ENCODE measurements at places on chromosomes 4 and X.

DNA sequence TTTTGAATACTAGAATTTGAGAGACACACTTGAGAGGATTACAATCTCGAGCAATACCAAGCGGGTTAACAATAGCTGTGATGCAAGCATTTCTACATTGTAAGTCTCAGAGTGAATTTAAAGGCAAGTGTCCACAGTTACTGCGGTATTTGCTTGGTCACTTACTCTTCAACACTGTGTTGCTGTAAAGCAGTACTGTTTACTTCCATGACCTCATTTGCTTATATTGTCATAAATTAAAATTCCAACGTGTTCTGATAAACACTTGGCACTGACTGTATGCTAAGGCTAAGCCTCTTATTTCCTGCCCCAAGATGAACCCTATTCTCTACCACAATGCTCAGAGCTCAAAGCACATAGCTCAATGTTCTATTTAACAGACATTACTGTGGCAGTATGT lies 11.1 kb downstream of the EXOC1L start:
- no peak for DNase-seq

GRCh38 chr4:141079393-141079930 lies 53.8 kb downstream of the RNF150 start:
- no peak for DNase-seq

DNA sequence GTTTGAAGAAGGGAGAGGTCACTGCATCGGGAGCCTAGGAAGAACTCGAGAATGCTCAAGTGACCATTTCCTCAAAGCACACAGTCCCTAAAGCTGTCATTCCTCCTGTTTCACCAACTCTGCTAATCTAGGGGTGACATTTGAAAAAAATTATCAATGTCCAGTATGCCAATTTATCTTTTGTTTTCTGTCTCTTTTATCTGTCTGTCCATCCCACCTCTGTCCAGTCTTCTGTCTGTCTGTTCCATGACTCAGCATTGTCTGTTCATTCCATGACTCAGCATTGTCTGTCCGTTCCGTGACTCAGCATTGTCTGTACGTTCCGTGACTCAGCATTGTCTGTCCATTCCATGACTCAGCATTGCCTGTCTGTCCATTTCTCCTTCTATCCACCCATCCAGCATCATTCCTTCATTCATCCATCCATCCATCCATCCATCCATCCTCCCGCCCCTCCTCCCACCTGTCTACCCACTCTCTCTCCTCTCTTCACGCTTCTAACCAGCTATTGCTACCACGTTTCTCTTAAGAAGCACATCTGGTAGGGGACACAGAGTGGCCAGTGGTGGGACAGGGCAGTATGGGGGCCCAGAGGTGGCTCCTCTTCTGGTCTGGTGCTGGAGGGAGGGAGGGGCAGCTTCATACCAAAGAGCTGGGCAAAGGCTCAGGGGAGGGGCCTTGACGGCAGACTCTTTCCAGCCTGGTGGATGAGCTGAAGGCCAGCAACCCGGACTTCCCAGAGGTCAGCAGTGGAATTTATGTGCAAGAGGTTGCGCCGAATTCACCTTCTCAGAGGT lies 34.1 kb downstream of the HTRA3 start:
- DNase-seq: no peak

- DNase-seq: no peak
Measured at GRCh38 chr4:8165374-8165896, 6.8 kb upstream of the ABLIM2 start.

DNA sequence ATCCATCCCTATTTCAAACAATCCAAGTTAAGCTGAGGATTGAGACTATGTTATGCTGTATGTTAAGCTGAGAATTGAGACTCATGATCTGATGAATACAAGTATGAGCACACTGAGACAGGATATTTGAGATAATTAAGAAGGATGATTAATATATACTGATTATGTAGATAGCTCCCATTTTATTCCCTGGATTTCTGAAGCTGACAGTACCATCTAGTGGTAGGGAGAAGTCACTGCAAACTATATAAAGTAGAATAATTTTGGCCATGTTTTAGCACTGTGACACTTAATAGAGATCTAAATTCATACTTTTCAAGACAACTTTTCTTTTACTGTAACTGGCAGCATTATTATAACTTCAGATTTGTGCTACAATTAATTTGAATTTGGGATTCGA lies 63.8 kb upstream of the HPRT1 start:
- peak; percentile 9 for DNase-seq

DNA sequence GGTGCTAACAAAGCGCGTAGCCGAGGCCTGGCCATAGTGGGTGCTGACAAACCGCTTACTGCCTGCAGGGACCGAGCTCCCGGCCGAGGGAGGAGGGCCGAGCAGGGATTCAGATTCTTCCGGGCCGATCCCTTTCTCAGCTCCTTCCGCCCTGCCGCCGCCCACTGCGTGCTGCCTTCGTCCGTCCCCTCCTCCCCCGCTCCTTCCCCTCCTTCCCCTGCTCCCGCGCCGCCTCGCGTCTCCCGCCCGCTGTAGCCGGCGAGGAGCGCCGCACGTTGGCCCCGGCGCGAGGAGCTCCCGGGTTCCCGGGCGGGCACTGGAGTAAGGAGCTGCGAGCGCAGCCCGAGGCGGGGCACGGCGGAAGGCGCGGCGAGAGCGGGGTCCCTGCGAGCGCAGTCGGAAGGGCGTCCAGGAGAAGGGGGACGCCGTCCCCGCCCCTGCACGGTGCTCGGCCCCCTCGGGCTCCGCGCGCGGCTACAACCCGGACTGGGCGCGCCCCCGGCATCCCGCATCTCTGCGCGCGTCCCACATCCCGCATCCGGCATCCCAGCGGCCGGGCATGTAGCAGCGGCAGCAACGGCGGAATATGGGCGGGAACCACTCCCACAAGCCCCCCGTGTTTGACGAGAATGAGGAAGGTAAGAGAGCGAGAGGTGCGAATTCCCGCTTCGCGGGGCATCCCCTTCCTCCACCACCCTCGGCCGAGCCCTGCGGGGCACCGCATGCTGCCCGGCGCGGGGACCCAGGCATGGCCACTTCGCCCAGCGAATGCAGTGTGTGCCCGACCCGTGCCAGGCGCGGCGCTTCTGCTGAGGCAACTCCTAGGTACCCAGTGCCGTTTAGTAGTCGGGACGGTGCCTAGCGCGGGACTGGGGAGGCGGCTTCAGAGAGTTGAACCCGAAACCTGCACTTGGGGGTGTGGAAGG lies at the start of gene STK32B:
STK32B (plus strand) TSS at position 203 of the 926 bp plus-strand sequence.
- no peak for DNase-seq

DNA sequence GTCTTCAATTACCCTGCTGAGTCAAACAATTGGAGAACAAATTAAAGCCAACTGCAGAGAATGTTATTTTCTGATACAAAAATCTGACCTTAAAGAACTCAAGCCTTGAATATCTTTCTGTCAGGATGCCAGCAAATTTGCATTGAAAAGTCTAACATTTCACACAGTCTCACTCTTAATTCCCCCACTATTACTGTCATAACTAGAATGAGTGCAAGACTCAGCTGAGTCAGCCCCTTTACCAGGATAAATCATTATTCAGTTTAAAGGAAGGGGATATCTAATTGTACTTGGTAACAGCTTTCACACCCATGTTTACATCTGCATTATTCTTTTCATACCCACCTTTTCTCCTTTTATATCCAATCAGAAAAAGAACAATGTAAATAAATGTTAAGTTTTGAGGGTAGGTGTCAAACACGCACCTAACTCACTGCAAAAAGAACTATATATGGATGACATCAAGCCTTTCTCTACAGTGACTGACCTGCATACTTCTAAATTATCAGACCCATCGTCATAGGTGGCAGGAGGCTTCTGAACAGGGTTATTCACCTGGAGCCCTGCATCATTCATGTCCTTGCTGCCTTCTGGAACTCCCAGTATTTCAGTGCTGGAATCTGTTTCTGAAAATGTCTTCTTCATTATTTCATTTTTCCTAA lies 117.4 kb downstream of the TMA16 start:
- DNase-seq: no peak

DNA sequence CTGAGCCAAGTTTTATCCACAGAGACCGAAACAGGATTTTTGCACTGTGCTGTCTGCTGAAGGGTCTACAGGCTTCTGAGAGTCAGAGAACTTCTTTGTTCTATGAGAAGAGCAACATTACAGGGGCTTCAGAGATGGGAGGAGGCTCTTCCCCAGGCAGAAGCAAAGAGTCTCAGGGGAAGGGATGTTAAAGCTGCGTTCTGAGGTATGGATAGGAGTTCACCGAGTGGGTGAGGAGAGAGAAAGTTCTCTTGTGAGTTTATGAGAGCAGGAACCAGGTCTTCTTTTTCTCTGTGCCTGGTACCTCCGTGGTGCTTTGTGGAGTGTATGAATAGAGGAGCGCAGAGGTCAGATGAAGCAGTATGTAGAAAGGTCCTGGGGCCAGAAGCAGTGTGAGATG lies 155.1 kb downstream of the PDGFRA start:
- DNase-seq: no peak

GRCh38 chr4:177802162-177802561 lies 359.9 kb upstream of the AGA start:
- DNase-seq: no peak

GRCh38 chr4:186669159-186669731 lies 54.4 kb downstream of the FAT1 start:
- DNase-seq: peak; percentile 79

DNA sequence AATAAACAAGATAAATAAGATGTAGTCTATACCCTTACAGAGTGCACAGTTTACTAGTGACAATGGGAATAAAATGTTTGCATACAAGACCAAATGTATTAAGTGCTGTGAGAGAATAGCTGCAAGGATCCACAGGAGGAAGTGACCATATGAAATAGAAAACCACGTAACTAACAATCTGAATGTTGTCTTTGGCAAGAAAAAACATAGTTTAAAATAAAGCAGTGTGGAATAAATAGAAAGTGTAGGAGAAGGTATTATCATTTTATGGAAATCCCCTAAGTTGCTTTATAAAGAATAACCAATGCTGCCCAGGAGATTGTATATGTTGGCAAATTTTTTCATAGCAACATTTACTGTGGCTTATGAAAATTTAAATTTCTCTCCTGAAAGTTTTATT lies 116.1 kb downstream of the PCDH7 start:
- DNase-seq: no peak

DNA sequence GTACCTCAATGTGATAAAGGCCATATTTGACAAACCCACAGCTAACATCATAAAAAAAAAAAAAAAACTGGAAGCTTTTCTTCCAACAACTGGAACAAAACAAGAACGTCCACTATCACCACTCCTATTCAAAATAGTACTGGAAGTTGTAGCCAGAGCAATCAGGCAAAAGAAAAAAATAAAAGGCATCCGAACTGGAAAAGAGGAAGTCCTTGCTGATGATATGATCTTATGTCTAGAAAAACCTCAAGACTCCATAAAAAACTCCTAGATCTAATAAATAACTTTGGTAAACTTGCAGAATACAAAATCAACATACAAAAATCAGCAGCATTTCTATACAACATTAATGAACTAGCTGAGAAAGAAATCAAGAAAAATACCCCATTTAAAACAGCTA lies 134.3 kb downstream of the TEX11 start:
- DNase-seq: no peak

DNA sequence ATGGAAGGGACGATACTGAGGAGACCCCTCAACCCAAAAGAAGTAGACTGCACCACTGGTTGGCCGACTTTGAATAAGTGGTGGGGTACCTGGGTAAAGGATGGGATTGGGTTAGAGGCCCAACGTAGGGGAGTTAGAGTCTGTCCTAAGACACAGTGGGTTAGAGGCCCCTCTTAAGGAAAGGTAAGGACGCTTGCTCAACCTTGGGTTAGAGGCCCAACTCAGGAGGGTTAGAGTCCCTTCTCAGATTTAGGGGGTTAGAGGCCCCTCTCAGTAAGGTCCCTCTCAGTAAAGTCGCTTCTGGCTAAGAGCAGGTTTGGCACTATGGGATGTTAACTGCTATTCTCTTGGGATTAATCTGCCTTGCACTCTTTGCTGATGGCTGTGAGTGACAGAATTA lies 81.3 kb downstream of the ACOX3 start:
- no peak for DNase-seq

DNA sequence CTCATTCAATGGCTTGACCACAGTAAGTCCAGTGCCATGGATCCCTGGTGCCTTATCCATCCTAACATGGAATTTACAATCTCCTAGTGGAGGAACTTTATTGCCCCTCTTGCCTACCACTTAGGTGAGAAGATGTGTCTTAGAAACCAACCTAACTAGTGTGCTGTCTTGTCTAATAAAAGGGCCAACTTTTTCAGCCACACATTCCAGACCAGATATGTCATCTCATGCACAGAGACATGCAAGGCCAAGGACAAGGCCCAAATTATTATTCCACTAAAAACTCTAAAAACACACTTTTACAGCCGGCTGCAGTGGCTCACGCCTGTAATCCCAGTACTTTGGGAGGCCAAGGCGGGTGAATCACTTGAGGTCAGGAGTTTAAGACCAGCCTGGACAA lies 10.6 kb upstream of the PRDX4 start:
- no peak for DNase-seq

- no peak for DNase-seq
Measured at GRCh38 chrX:41100200-41100599, 15.0 kb downstream of the USP9X start.

DNA sequence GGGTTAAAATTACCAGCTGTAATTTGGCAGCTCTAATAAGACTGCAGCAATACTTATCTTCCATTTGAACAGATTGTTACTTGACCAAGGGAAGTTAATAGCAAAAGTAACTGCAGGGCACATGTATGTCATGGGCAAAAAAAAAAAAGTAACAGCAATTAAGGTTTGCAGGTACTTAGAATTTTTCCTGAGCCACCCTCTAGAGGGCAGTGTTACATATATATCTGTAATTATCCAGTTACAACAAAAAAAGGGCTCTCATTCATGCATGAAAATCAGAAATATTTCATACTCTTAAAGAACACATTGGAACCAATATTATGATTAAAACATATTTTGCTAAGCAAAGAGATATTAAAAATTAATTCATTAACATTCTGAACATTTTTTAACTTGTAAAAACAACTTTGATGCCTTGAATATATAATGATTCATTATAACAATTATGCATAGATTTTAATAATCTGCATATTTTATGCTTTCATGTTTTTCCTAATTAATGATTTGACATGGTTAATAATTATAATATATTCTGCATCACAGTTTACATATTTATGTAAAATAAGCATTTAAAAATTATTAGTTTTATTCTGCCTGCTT lies 25.1 kb downstream of the XIAP start:
- peak; percentile 1 for DNase-seq

- DNase-seq: no peak
Measured at GRCh38 chr4:21952549-21952948, 4.0 kb upstream of the KCNIP4 start.

DNA sequence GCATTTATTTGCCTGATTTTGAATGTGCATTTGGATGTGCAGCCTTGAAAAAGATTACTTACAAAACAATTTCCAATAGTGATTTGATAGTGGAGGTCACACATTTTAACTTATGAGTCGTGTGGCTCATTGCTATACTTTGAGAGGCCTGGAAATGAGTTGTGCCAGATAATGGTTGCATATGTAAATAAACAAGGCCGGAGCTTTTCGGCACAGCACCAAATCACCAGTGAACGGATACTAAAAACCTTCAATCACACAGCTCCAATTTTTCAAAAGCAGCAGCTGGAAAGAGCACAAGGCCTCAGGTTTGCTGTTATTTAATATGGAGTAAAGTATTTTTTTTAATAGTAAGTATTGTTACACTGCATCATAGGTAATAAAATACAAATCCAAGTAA lies 57.2 kb downstream of the NPY5R start:
- DNase-seq: no peak
